ENCODE measurements at places on chromosomes 7 and 10. TPM values are rescaled to one million over a fixed set of nuclear protein-coding genes. Genes with fewer than 3 reads are reported as not detected.

The MINDY3 gene
- total RNA-seq, result 21.7 TPM

The NPY gene
- total RNA-seq, result 0.71 TPM

The KIAA1549 gene
- total RNA-seq, result 1.9 TPM

The REPIN1 gene
- total RNA-seq, result 58.9 TPM

The ANXA8 gene
- total RNA-seq, result 6.9 TPM

The ARHGEF5 gene
- 1.4 TPM for total RNA-seq

DNA sequence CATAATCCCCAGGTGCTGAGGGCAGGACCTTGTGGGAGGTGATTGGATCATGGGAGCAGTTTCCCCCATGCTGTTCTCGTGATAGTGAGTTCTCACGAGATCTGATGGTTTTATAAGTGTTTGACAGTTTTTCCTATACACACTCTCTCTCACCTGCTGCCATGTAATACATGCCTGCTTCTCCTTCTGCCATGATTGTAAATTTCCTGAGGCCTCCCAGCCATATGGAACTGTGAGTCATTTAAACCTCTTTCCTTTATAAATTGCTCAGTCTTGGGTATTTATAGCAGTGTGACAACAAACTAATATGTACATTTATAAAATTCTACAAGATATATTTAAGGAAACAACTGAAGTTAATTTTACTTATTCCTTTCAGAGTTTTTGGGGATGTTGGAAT, 170.8 kb upstream of the BET1 start:
- H3K4me1 ChIP-seq, result no peaks in the 10 kb centered on the region
- no peak overlapping the region for H3K27ac ChIP-seq
- no peaks in the 10 kb centered on the region for H3K27me3 ChIP-seq

- no peaks in the 10 kb centered on the region for H3K4me1 ChIP-seq
- no peak overlapping the region for H3K4me3 ChIP-seq
- H3K27me3 ChIP-seq, result no peaks in the 10 kb centered on the region
- H3K36me3 ChIP-seq, result no peaks in the 10 kb centered on the region
- no peak for DNase-seq
Measured at GRCh38 chr7:12709726-12710502, 22.5 kb downstream of the ARL4A start.

- H3K27ac ChIP-seq, result no peak overlapping the region
- H3K4me3 ChIP-seq, result no peak overlapping the region
- H3K36me3 ChIP-seq, result no peaks in the 10 kb centered on the region
- DNase-seq, result no peak
- no peaks in the 10 kb centered on the region for H3K27me3 ChIP-seq
Measured at GRCh38 chr7:9204571-9204970, 771.2 kb downstream of the NXPH1 start.

DNA sequence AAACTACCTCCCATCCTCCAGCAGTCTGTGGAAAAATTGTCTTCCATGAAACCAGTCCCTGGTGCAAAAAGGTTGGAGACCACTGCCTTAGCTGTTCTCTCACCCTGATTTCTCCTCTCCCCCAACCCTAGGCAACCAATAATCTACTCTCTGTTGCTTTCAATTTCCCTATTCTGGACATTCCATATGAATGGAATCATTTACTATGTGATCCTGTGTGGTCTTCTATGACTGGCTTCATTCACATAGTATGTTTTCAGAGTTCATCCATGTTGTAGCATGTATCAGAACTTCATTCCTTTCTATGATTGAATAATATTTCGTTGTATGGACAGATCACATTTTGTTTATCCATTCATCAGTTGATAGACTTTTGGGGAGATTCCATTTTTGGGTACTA, 38.3 kb upstream of the DLG5 start:
- no peak overlapping the region for H3K4me3 ChIP-seq
- no peak overlapping the region for H3K27ac ChIP-seq
- H3K36me3 ChIP-seq, result no peaks in the 10 kb centered on the region
- no peaks in the 10 kb centered on the region for H3K4me1 ChIP-seq

- no peaks in the 10 kb centered on the region for H3K27me3 ChIP-seq
- H3K27ac ChIP-seq, result no peak overlapping the region
- H3K4me3 ChIP-seq, result no peak overlapping the region
- H3K36me3 ChIP-seq, result no peaks in the 10 kb centered on the region
- H3K4me1 ChIP-seq, result no peaks in the 10 kb centered on the region
Measured at GRCh38 chr7:76206633-76207032, 4.9 kb downstream of the SRRM3 start.

- no peak overlapping the region for H3K27ac ChIP-seq
- H3K4me1 ChIP-seq, result peaks cover 13% of the 10 kb centered on the region
- no peak for DNase-seq
- H3K4me3 ChIP-seq, result no peak overlapping the region
Measured at GRCh38 chr10:6161921-6162320, 40.8 kb upstream of the PFKFB3 start.

DNA sequence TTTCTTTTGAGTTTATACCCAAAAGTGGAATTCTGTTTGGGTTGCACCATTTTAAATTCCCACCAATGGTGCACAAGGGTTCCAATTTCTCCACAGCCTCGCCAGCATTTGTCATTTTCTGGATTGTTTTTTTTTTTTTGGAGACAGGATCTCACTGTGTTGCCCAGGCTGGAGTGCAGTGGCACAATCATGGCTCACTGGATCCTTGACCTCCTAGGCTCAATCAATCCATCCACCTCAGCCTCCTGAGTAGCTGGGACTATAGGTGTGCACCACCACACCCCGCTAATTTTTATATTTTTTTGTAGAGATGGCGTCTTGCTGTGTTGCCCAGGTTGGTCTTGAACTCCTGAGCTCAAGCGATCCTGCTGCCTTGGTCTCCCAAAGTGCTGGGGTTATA, 46.6 kb downstream of the CUX1 start:
- H3K4me1 ChIP-seq, result peaks cover 33% of the 10 kb centered on the region
- no peaks in the 10 kb centered on the region for H3K27me3 ChIP-seq
- no peak for DNase-seq
- no peak overlapping the region for H3K4me3 ChIP-seq
- H3K27ac ChIP-seq, result no peak overlapping the region
- peaks cover 6% of the 10 kb centered on the region for H3K36me3 ChIP-seq

GRCh38 chr10:103535595-103535994, 42.1 kb downstream of the NEURL1 start:
- no peaks in the 10 kb centered on the region for H3K36me3 ChIP-seq
- no peak overlapping the region for H3K4me3 ChIP-seq
- no peaks in the 10 kb centered on the region for H3K27me3 ChIP-seq
- H3K4me1 ChIP-seq, result no peaks in the 10 kb centered on the region
- H3K27ac ChIP-seq, result no peak overlapping the region

DNA sequence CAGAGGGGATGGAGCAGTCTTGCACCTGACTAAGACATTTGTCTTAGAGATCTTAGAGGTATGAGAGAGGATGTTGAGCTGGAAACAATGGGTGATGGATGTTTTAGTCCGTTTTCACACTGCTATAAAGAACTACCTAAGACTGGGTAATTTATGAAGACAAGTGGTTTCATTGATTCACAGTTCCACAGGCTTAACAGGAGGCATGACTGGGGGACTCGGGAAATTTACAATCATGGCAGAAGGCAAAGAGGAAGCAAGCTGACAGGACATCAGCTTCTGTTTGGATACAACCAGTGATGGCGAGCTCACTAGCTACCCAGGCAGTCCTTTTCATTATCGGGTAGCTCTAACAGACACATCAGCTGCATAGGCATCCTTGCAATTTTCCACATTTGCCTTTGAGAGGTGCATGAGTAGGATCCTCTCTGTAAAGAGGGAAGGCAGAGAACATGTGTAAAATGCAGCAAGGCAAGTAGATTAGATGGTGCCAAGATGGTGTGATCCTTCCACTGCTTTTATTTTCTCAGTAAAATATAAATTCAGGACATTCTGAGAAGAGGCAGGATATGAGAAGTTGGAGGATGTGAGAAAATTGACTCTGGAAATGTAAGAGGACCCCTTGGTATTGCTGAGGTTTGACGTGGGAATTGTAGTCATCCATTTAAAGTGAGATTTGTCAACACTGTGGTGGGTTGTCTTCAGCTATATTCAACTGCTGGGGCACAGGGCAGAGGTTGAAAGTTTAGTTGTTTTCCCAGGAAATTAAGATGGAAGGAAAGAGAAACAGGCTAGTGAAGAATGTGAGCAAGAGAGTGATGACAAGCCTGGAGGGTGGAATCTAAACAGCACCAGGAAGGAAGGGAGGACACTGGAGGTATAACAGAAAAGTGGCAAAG, 1140.0 kb upstream of the AUTS2 start:
- no peak overlapping the region for H3K4me3 ChIP-seq
- no peak for DNase-seq
- no peaks in the 10 kb centered on the region for H3K36me3 ChIP-seq
- H3K4me1 ChIP-seq, result no peaks in the 10 kb centered on the region
- H3K27ac ChIP-seq, result no peak overlapping the region

GRCh38 chr7:44109991-44110390, 5.8 kb downstream of the AEBP1 start:
- H3K27ac ChIP-seq, result no peak overlapping the region
- H3K36me3 ChIP-seq, result peaks cover 86% of the 10 kb centered on the region
- H3K4me1 ChIP-seq, result peaks cover 20% of the 10 kb centered on the region
- no peak for DNase-seq
- peaks cover 1% of the 10 kb centered on the region for H3K27me3 ChIP-seq

- DNase-seq, result no peak
- H3K4me3 ChIP-seq, result no peak overlapping the region
Measured at GRCh38 chr7:37107047-37107750, 341.5 kb downstream of the ELMO1 start.

DNA sequence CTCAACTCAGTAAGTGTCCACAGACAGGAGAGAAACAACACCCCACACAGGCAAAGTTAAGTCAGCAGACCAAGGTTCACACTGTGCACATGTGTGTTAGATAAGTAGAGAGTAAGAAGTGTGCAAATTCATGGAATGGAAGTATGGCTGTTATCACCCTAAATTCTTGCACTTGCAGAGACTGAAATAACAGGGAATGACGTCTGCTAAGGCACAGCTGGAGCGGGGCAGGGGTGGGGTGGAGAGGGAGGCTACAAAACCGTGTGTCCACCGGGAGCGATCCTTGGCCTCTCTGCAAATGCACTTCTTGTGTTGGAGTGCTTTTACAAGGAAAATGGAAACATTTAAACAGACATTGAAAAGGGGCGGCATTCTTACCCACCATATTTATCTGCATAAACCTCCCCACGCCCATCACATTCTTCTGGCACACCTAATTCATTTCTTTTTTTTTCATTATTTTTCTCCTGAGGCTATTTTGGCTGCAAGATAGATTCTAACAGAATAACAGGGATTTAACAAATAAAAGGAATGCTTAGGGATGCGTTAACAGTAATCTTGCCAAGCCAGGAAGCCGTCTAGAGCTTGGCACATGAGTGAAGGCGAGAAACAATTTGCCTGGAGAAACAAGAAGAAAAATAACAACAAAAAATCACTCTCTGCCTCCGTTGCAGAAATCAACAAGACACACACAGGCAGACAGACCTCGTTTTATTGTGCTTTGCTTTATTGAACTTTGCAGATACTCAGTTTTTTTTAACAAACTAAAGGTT, 30.1 kb downstream of the TNS3 start:
- no peak overlapping the region for H3K27ac ChIP-seq
- H3K36me3 ChIP-seq, result no peaks in the 10 kb centered on the region
- H3K4me3 ChIP-seq, result no peak overlapping the region
- H3K4me1 ChIP-seq, result no peaks in the 10 kb centered on the region

DNA sequence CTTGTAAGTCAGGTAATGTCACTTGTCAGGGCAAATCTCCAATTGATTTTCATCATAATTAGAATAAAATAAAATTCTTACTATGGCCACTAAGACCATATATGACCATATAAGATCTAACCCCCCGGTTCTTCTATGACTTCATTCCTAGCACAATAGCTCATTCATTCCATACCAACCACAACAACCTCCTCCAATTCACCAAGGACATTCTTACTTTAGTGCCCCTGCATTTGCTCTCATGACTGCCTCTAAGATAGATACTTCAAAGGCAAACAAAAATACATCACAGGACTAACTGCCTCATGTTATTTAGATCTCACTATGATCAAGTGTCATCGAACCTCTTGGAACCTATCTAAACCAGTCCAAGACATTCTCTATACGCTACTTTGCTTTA, 90.8 kb downstream of the SNX13 start:
- H3K4me1 ChIP-seq, result no peaks in the 10 kb centered on the region
- H3K4me3 ChIP-seq, result no peak overlapping the region
- no peak for DNase-seq
- H3K27me3 ChIP-seq, result no peaks in the 10 kb centered on the region

GRCh38 chr7:107642501-107642900, 18.1 kb upstream of the SLC26A4 start:
- no peak overlapping the region for H3K4me3 ChIP-seq
- no peak for DNase-seq
- H3K4me1 ChIP-seq, result peaks cover 2% of the 10 kb centered on the region
- no peak overlapping the region for H3K27ac ChIP-seq
- H3K36me3 ChIP-seq, result no peaks in the 10 kb centered on the region

Measured in thymus (tissue), 14 donors.